ENCODE measurements at places on chromosomes 7 and 10.

- no peak for DNase-seq
Observed at GRCh38 chr10:32979041-32979440, 21.0 kb upstream of the ITGB1 start.

- DNase-seq: no peak
Observed at GRCh38 chr7:36971515-36972139, 247.3 kb upstream of the AOAH start.

DNA sequence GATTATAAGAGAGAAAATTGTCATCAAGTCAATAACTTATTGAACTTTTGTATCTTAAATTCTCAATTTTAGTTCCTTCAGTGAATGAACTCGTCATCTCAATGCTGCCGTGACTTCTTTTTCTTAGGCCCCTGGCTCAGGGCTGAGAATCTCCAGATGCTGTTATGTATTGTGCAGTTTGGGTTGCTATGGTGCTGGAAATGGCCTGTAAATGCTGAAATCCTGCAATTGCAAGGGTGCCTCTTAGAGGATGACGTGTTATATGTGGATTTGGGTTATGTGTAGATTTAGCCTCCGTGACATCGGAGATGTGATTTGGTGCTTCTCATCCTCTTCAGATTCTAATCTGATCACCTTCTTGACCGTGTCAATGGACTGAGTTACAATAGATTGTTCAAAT is 55.7 kb upstream of the ZRANB1 start:
- no peak for DNase-seq

DNA sequence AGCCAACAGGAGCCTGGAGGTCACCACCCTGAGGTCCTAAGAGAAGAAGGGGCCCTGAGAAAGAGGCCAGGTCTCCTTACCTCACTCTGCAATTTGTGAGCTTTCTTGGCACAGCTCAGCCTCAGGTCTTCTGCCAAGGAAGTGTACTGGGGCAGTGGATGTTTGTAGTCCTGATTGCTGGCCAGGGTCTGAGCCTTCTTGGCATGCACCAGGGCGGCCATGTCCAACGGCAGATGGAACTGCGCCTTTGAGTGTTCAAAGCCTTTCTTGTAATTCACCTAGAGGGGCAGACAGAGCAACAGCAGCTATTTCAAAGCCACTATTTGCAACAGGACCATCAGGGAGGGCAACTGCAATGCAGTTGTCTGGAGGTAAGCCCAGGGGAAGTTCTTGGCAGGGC is 51.7 kb downstream of the NRAP start:
- DNase-seq: no peak

All from stimulated activated CD8-positive, alpha-beta memory T cell treated with anti-CD3 and anti-CD28 coated beads, Interleukin-4, amount 100 ng/mL, for 1 hour (primary cell).